ENCODE measurements at places on chromosomes 16 and 17.

DNA sequence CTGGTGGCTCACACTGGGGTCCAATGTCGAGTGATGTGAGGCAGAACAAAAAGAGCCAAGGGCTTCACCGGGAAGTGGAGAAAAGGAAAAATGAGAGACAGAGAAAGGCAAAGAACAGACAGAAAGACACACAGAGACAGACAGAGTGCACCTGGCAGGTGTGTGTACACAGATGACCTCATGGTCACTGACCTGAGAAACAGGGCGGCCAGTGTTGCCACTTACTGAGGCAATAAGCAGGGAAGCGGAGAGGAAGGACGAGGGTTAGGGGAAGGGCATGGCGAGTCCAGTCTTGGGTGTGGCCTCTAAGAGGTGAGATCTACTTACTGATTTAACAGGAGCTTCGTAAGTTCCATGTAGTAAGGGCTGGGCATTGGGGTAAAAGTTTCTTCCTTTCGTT lies 7.5 kb downstream of the GINS2 start:
- DNase-seq, result no peak

DNA sequence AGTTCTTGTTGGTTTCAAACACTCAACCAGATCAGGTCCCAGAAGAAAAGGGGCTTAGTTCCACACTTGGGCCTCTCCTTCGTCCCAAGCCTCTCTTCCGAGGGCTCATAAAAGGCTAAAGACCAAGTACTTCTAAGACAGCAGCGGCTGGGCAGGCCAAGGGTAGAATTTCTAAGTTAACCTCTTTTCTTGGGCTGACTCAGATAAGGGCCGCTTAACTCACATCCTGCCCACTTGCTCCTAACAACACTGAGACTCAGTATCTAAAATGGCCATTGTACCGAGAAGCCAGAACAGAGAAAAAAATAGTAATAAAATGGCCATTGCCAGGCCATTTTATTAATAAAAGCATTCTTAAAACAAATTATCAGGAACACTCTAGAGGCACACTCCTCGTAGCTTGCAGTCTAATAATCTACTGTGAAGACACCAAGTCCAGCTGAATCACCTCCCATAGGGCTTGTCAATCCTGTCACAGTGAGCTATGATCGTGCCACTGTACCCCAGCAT lies 42.1 kb downstream of the RANBP10 start:
- DNase-seq, result no peak

GRCh38 chr16:49884033-49885015 lies 28.4 kb upstream of the ZNF423 start:
- no peak for DNase-seq

DNA sequence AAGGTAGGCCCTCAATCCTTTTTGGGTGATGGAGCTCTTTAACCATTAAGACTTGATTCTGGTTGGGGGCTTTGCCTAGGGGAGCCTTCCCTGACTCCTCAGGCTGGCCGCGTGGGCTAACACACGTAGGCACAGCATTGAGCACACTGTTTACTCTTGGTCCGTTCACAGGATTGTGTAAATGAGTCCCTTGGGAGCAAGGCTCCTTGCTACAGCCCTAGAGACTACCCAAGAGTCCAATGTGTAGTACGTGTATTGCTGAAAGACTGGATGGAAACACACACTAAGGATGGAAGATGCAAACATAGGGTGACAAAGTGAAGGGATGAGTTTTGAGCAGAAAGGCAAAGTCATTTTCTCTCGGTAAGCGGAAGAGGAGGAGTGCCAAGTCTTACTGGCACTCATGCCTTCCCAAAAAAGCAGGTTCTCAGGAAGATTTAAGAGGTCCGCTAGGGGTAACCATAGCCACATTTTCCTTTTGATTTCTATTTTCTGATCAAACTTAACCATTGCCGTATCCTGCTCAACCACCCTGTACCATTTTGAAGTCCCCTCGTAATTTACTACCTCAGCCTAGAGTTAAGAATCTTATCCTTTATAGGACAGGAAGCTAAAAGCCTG lies 911 bp upstream of the ITGA2B start:
- DNase-seq, result no peak

GRCh38 chr16:87765776-87766484 lies at the start of gene KLHDC4:
Gene KLHDC4 (minus strand): TSS chr16:87765986. CDS start chr16:87765890, 96 bp downstream.
- peak; percentile 85 for DNase-seq

DNA sequence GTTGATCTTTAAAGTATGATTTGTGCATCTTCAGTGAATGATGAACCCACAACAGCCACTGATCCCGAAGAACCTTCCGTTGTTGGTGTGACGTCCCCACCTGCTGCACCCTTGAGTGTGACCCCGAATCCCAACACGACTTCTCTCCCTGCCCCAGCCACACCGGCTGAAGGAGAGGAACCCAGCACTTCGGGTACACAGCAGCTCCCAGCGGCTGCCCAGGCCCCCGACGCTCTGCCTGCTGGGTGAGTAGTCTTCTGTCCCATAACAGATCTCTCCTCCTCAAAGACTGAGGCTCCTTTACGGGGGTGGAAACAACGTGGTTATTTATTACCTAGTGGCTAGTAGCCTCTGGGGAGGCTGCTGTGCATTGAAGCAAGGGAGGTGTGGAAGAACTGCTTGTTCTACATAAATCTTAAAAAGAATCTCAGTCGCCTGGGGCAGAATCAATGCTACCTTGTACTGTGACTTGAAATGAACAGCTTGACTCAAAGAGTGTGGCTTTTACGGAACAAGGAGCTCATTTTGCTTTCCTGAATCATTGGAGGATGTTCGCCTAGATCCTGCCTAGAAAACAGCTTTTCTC lies 63.0 kb upstream of the CLEC18A start:
- DNase-seq, result no peak

- no peak for DNase-seq
These were observed 53.8 kb downstream of the ZNRF1 start for GRCh38 chr16:75052481-75053202.

GRCh38 chr16:2455081-2455845 lies 4.6 kb upstream of the TEDC2 start:
- no peak for DNase-seq

DNA sequence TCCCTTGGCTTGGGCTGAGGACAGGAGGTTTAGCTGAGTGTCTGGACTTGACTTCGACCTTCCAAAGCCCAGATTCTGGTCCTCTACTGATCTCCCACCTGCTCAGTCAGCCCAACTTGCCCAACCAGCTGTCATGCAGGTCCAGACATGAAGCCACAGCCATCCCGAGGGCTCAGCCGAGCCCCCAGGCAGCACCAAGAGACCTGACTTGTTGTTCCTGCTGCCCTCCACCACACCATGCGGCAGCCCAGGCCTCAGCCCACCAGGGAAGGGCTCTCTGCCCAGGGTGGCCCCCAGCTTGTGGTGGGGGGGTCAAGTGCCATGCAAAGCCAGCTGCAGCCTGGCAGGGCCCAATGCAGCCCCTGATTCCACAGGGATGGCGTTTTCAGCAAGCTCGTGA lies 17.2 kb upstream of the CACNG4 start:
- DNase-seq, result no peak

GRCh38 chr17:15341385-15341849 lies at the start of gene TEKT3:
Gene TEKT3 (minus strand): TSS chr17:15341597. CDS start chr17:15331585, 10,012 bp downstream.
- no peak for DNase-seq

DNA sequence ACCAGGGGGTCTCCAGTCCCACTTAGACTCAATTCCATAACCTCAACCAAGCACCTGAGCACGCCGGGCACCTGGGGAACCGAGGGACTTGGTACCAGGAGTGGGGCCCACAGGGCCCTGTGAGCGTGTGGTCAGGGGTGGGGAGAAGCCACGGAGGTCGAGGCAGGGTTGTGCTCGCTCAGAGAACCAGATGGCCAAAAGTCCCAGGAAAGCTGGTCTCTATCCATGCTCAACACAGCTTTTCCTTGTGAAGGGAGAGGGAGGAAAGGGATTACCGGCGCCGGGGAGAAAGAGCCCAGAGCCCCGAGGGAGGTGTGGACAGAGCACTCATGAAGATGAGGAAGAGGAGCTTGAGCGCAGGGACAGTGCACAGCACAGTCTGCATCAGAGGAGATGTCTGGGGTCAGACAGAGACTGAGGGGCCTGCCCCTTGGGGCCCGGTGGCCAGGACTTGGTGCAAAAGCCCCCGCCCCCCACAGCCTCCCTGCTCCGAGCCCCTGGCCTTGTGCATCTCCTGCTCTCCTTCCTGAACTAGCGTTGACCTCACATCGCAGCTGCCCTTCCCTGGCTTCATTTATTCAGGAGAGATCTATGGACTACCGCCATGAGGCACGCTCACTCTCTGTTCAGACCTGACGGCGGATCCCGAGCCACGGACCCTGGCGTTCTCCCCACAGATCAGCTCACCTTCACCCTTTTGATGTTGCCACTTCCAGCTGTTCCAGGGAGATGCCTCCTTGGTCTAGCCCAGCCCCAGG lies 355.4 kb upstream of the TNRC6C start:
- DNase-seq, result no peak

- DNase-seq, result peak; percentile 94
These were observed at the start of gene PKMYT1 for GRCh38 chr16:2980227-2981176. Gene PKMYT1 (minus strand): TSS chr16:2980446. CDS start chr16:2979657, 789 bp downstream.

DNA sequence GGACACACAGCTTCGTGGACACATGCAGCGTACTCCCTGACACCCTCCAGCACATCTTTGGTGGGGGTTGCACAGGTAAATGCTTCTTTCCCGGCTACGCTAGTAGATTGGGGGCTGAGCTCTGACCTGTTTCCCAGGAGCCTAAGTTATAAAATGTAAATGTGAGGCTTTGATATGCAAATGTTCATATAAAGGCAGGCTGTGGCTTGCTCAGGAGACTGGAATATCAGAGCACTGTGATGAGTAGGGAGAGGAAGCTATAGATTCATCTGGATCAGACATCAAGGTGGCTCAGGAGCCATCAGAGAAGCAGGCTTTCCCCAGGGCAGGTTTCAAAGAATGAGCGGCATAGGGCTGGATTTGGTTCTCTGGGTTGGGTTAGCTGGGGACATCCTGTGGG lies 3.4 kb upstream of the ETV4 start:
- DNase-seq, result no peak

DNA sequence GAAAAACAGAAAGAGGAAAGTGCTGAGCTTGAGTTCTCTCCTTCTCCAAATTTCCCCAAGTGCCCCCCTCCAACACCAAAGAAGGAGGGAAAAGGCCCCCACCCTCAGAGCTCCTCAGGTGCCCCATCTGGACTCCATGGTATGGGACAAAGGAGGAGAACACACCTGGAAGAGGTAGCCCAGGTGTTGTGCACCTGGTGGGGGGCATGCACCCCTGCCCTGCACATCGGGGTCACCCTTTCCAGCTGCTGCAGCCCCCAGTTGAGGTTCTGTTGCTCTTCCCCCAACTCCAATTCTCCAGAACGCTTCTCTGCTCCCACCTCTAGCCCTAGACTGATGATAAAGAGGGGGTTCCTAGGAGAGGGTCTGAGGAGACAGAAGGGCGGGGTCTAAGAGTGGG lies 3.0 kb upstream of the COL1A1 start:
- no peak for DNase-seq

DNA sequence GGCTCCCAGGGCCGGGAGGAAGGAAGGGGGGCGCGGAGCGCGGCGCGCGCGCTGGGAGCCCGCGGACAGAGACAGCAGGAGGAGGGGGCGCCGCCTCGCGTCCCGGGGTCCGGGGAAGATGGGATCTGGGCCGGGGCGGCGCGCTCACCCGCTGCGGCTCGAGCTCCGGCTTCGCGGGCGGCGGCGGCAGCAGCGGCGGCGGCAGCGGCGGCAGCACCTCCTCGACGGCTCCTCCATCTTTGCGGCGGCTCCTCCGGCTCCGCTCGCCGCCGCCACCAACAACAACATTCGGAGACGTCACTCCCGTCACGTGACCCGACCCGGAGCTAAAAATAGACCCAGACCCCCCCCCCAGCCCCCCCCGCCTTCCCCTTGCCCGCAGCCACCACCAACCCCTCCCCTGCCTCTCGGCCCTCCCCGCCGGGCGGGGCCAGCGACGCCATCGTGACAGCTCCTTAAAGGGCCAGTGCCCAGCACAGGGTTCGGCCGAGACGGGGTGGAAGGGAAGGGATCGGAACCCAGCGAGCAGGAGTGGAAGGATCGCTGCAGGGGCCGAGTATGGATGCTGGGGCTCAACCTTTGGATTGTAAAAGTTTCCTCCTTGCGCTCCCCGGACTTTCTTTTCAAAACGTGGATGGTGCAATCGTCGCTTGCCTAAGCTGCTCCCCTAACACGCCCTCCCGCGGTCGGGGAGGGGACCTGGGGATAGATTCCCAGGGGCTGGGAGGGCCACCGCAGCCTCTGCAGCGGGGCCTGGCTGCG lies at the start of gene HDAC5:
HDAC5 (minus strand) TSS at position 286 of the 762 bp plus-strand sequence. CDS start 6,126 bp downstream, outside the sequence.
- peak; percentile 95 for DNase-seq

DNA sequence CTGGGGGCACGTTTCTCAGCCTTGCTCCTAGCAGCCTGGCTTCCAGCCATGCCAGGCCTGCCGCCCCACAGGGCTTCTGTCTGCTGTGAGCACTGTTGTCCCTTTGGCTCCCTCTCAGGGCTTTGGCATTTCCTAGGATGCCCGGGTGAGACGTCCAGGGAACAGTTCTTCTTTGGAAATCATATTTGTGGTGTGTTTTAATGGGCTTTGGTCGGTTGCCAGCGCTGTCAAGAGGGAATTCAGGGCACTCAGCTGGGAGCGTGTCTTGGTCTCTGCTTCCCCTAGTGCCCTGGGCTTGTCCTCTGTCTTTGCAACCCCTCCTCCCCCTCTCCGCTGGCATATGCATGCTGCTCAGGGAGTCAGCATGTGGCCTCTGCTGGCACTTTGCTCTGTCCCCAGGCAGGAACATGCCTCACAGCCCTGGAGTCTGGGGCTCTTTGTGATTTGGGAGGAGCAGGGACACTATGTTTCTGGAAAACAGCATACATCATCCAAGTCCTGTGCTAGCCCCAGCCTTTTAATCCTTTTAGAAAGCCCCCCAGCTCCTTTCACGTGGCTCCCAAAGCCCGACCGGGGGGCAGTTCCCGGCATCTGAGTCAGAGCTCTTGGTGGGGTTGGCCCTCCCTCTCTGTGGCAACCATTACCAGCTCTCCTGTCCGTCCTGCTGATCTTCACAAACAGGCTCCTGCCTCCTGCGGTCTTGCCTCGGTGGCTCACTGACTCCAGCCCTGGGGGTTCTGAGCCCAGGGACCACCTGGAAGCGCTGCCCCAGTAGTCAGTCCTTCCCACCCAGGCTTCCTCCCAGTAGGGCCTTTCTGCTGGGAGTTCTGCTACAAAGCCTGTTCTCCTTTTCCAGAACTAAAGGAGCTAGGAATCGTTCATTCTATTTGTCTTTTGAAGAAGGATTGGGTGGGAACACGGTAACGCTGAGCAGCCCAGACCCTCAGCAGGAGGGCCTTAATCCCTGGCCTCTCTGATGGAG lies 26.7 kb downstream of the SAP30BP start:
- no peak for DNase-seq

GRCh38 chr16:78706637-78707036 lies 607.2 kb downstream of the WWOX start:
- DNase-seq, result no peak

GRCh38 chr16:10326647-10327046 lies 59.2 kb upstream of the ATF7IP2 start:
- no peak for DNase-seq

GRCh38 chr17:2239882-2240430 lies 63.6 kb downstream of the SMG6 start:
- DNase-seq, result peak; percentile 18

DNA sequence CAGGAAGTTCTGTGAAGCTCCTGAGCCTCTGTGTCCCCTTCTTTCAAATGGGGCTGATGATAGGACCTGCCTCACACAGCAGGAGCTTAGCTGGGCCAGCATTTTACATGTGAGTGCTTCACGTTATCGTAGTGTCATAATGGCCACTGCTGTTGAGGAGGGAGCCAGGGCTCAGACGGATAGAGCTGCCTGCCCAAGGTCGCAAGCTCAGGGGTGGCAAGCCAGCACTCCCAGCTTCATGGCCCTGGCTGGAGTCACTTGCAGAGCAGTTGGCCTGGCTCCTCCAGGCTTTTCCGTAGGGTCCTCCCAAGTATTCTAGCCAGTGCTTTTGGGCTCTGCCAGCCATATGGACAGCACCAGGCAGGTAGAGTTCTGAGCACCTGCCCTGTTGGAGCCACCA lies 115.1 kb downstream of the SOCS1 start:
- no peak for DNase-seq

- DNase-seq, result no peak
These were observed 7.6 kb downstream of the EME1 start for GRCh38 chr17:50380369-50381259.

Measured in activated T-cell treated with anti-CD3 and anti-CD28 coated beads, Interleukin-2, amount 50 U/mL, for 4 hours (primary cell).